Substantia nigra (tissue), 51 donors: ENCODE measurements at places on chromosomes 16 and 17.

DNA sequence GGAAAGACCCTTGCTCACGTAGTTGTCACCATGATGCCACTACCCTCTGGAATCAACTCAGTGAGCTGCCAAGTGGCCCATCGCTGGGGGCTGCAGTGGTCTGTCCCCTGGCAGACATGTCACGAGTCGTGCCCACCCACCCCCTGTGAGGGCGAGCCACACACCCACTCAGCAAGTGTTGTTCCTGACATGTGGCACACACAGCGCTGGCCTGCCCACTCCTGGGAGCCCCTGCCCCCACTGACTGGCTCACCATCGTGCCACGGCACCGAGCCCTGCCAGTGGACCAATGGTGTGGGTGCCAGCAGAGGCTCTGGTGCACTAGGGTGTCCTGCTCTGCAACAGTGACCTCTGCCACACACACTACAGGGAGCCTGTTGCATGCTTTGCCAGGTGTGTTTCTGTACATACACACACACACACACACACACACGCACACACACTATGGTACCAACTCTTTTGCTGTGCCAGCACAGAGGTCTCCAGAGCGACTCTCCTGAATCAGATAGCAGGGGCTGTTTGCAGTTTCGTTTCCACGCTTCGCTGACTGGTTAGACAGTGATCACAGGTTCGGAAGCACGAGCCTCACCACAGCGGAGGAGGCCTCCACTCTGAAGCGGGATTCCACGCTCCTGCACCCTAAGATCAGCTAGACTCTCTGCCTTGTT, 7.7 kb downstream of the RTN4RL1 start:
- no peak for DNase-seq

GRCh38 chr16:86133847-86134375, 234.9 kb downstream of the IRF8 start:
- DNase-seq = no peak

DNA sequence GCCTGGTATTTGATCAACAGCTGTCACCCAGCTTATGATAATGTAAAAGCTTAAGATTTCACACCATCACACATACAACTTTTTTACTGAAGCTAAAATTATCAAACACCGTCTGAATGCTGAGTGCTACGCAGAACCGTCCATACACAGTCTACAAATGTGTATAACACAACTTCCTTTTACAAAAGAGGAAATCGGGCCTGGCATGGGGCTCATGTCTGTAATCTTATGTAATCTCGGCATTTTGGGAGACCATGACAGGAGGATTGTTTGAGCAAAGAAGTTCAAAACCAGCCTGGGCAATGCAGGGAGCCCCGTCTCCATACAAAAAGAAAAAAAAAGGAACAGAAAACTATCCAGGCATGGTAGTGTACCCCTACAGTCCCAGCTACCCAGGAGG, 19.6 kb upstream of the QRICH2 start:
- no peak for DNase-seq

- no peak for DNase-seq
Measured at GRCh38 chr17:36938566-36939051, 1.3 kb downstream of the LHX1 start.

DNA sequence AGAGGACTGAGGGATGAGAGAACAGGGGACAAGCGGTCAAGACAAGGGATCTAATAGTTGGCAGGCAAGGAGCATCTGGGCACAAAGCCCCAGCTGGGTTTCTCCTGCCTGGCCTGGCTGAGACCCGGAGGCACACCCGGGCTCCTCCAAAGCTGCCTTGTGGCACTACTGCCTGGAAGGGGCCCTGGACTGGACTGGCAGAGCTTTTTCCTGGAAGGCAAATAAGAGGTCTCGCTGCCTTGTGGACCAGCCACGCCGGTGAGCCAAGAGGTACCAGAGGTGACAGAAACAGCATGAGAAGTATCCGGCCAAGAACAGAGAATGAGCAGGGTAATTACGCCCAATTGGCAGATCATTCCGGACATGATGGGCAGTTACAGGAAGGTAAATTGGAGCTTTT, 64.6 kb downstream of the GTF3C1 start:
- DNase-seq = no peak

DNA sequence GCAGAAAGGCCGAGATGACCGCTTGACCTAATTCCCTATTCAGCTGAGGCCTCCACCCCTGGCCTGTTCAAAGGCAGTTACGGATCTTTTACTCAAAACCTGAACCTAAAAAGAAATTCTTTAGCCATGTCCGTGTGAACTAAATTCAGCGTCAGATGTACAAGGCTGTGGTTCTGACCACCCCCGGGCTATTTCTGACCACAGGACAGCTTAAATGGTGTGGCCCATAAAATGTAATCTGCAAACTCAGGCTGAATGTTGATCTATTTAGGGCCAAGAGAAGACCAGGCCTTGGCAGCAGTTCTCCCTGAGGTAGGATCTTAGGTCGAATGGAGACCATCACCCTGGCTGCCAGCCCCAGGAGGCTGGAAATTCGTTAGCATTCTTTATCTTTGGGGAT, 485.5 kb downstream of the WWOX start:
- DNase-seq = no peak

DNA sequence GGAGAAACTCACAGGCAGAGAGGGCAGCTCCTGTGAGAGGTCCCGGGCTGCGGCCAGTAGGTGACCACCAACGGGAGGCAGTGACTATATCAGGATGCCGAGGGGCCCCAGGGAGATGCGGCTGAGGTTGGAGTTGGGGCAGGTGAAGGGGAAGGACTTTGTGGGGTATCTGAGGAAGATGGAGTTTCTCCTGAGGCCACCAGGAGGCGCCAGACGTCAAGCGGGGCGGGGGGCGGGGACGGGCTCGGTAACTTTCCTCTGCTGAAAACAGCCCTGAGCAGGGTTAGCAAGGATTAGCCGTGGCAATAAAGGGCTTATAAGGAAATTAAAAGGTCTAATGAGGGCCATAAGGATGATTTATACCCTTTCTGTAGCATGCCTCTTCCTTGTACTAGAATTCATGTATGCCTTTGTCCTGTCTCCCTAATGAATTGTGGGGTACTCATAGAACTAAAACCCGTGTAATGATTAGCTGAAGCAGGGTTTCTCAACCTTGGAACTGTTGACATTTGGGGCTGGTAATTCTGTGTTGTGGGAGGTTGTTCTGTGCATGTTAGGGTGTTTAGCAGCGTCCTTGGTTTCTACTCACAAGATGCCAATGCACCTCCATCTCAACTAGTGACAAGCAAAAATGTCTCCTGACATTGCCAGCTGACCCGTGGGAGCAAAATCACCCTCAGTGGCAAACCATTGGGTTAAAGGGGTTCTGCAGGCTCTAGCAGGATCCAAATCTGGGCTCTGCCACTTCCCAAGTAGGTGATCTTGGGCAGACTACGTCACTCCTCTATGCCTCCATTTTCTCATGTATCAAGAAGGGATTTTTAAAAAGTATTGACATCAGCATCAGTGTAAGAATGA, 74.8 kb upstream of the GRIN2A start:
- peak; percentile 5 for DNase-seq

DNA sequence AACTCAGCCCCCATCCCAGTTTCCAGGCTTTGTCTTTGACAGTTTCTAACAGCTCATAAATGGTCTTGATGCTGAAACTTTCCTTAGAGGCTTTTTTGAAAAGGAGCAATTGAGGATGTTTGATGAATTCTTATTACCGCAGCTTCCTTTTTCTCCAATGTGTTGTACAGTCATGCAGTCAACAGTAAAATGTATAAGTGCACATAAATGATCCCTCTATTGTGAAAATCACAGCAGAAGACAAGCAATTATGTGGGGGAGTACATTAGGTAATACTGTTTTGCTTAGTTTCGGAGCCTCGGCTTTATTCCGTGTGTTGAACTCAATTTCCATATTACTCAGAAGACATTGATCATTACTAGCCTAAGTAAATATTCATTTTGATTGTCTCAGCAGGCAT, 673.7 kb downstream of the CDH8 start:
- no peak for DNase-seq

DNA sequence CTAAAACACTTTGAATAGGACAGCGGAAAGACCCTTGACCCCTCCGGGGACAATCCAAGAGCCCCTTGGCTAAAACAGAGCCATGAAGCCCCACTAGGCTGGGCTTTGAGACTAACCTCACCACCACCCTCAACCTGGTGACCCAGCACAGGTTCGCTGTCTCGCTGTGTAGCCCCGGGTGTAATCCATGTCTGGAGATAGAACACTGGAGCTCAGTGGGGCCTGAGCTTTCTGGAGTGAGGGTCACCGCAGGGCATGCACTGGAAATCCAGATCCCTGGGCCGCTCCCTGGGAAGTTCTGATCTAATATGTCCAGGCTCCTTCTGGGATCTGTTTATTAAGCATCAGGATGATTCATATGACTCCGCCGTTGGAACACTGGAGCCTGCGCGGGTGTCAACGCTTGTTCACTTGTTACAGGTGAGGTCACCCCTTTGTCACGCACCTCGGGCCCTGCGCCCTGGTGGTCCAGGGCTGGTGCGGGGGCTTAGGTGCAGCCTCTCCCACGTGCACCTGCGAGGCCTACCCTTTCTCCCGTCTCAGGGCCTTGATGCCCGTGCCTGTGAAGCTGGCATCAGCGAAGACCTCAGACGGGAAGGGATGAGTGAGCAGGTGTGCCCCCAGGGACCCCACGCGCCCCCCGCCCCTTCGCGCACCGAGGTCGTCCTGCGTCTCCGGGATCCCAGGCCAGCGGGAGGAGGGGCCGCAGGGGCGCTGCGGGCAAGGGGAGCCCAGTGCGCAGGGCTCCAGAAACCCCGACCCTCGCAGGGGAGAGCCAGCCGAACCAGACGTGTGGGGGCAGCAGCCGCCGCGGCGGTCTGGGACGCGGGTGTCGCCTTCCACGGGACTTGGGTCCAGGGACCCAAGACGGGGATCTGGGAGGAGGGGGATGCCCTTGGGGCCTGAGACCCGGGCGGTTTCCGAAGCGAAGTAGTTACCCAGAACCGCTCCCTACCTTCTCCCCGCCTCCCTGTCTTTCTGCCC, 224.1 kb upstream of the FOXF1 start:
- no peak for DNase-seq

- DNase-seq = peak; percentile 21
Measured at GRCh38 chr17:4901648-4902344, 1.1 kb downstream of the CHRNE start.
